ENCODE measurements at places on chromosomes 3 and 15.

GRCh38 chr15:70150405-70150747 is 52.7 kb upstream of the TLE3 start:
- no peak for DNase-seq

GRCh38 chr3:100295089-100295488 is 34.3 kb downstream of the TBC1D23 start:
- no peak for DNase-seq

DNA sequence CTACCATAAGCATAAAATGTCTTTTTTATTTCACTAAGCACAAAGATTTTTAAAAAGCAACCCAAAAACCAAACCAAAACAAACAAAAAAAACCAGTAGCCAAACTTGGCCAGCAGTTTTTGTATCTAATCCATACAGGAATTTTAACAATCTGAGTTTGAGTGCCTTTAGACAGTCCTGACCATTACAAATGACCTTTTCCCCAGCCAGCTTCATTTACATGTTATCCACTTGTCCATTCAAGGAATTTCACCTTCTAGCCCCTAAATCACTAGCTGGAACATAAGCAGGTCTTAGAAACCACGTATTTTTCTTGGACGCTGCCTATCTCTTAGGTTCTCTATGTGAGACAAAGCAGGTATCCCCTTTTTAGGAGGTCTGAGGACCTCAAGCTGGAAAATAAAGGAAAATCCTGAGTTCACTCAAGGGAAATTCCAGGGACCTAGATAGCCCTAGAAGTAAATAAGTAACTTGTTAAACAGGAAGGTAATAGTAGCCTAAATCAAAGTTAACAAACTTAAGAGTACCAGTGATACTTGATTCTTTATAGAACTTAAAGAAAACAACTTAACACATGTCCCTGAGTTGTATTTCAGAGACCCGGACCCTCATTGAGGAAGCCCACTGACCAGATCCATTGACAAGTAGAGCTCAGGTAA is 34.2 kb downstream of the CIP2A start:
- DNase-seq: no peak

DNA sequence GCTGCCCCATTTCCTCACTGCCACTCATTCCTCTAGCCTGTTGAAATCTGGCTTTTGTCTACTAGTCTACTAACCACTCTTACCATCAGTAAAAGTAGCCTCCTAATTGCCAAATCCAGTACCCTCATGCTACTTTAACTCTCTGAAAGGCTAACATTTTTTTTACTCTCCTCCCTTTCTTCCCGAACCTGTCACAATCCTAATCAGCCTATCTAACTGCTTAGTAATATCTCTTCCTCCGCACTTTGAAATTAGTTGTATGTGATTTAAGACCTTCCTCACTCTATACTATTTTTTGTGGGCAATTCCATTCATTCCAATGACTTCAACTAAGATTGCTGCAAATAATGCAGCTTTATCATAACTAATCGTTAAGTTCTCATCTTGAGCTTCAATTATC is 3.7 kb downstream of the SENP7 start:
- DNase-seq: no peak

GRCh38 chr15:96565266-96565665 is 234.8 kb downstream of the NR2F2 start:
- no peak for DNase-seq

DNA sequence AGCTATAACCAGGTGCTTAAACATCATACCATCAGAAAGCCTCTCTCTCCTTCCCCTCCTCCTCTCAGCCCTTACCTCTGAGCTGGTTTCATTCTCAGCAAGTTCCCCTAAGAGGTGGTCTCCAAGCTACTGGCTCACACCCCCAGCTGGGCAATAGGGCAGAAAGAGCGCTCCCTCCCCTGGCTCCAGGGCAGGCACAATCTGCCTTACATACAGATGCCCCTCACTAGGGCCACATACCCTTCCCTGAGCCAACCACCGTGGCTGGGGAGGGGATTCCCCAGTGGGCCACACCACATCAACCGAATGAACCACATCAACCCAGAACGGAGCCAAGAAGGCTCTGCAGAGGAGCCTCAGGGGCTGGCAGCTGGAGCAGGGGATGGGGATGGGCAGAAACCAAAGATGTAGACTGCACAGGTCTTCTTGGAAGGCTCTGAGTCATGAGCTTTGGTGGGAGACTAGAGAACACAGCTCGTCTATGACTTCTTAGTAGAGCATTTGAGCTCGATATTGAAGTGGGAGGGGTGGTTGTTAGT is 4.6 kb upstream of the FBLN2 start:
- DNase-seq: peak; percentile 44

DNA sequence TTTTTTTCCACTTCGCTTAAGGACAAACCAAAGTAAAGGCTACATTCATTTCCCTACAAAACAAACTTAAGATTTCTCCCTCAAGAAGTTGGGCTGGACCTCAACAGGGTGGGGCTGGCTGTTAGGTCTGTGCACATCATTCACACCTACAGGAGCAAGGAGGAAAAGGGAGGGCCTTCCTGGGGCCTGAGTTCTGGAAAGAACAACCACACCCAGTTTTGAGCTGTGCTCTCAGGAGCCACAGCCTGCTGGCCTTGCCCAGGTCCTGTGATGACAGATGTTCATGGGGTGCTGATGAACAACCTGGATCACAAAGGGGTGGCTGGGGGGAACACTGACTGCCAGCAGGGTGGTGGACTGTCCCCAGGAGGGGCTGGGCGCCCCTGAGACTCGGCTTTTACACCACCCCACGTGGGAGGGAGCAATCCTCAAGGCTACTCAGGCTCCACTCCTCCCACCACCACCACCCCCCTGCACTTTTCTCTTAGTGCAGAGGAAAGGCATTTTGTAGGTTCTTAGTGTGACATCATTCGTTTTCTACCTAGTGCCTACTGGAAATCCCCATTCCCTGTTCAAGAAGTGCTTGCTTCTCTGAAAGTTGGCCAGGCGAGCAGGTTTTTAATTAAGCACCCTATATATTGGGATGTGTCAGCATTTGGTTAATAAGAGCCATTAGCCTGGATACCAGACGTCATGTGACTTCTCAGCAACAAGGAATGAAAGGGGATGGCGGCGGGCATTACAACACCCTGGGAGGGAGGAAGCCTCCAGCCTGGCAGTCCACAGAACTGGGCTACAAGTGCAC is 35.7 kb downstream of the CCNB2 start:
- DNase-seq: no peak

- DNase-seq: no peak
These were observed 21.9 kb upstream of the ZBTB38 start for GRCh38 chr3:141346418-141346817.

DNA sequence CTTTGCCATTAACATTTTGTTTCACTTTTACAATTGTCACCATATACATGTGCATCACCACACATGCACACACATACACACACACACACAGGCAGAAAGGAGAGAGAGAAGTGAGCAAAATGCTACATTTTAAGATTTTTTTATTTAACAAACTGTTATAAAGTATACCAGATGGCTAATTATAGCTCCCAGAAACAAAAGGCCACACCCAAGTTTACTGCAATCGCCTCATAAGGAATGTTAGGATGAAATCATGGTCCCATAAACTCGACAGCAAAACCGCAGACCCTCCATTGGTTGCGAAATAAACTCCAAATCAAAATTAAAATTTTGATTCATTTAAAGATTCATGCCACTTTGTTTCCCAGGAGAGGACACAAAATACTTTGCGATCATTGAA is 16.1 kb upstream of the C15orf61 start:
- DNase-seq: no peak

DNA sequence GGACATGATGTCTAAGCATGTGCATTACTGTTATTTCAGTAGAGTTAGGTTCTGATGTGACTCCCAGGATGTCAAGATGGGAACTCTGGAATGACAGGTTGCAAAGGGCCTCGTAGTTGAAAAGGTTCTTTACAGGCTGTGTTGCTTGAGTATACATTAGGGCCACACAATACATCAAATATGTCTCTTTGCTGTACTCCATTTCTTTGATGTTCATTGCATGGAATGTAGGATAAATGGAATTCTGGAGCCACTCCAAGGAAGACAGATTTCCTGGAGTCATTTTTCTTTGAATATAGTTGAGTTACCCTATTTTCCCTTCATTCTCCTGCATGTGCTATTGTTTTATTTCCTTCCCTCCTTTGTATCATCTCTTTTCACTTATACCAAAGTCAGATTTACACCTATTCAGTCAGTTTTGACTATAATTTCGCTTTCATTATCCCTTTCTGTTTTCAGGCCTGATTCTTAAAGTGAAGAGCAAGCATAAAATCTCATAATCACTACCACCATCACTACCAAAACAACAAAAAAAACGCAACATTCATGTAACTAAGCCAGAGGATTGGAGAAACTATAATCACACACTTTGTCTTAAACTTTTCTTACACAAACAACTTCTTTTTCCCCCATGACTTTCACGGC is 61.2 kb upstream of the PTX3 start:
- DNase-seq: no peak

DNA sequence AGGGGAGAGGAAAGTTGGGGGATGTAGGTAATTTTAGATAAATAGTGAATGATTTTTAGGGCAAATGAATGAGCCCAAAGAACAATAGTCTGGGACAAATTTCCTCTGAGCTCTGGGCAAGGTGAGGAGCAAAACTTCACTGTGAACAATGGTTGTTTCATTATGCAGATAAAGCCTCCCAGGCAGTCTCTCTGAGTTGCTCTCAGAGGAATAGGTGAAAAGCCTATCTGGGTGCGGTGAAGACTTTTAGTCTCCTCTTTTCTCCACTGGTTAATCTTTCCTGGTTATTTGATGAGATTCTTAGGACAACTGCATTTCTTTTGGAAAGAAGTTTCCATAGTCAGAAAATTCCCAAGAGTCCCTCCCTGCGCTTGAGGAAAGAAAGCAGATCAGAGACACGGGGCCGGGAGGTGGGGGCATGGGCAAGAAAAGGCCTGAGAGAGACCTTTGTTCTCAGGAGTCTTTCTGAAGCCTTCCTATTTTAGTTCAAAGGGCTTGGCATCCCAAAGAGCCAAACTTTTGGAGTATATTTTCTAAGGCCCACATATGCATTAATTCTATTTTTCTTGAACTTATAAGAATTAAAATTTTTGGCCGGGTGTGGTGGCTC is 353.6 kb upstream of the SLCO3A1 start:
- DNase-seq: no peak

DNA sequence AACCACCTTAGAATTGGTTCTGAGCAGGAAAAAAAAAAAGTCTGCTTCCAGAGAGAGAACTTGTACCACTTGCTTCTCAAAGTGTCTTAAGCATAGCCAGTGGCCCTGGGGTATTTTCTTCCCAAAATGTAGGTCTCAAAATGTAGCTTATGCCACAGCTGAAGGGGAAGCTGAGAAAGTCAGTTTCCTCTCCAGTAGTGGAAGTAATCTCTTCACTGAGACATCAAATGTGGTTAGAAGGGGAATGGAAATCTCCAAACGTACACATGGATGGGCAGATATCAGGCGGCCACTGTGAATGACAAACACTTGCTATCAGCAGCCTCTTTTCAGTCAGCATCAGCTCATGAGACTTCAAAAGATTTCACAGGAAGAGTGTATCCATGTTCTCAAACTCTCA is 841.2 kb downstream of the TUSC7 start:
- no peak for DNase-seq

DNA sequence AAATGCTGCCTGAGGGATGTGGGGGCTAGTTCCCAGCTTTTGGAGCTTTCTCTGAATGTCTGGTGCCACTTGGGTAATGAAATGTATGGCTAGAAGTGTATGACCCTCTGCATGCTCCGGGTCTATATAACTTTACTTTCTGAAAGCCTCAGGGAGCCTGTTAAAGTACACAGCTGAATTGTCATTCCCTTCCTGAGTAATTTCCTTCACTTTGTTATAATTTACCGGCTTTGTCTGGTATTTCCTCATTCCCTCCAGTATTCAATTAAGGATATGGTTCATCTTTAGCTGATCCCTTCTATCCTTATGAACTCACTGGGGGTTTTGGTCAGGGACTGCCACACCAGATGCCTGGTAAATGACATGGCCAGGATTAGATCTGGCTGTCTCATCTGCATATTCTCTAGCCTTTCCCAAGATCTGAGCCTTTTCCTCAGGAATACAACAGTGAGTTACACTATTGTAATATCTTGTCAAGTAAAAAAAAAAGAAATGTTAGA is 620.3 kb downstream of the ZPLD1 start:
- no peak for DNase-seq

GRCh38 chr3:113151461-113152031 is 59.8 kb upstream of the BOC start:
- no peak for DNase-seq

GRCh38 chr3:17032407-17033034 is 147.8 kb downstream of the PLCL2 start:
- no peak for DNase-seq

- no peak for DNase-seq
These were observed 78.2 kb upstream of the GBE1 start for GRCh38 chr3:81839504-81840094.

DNA sequence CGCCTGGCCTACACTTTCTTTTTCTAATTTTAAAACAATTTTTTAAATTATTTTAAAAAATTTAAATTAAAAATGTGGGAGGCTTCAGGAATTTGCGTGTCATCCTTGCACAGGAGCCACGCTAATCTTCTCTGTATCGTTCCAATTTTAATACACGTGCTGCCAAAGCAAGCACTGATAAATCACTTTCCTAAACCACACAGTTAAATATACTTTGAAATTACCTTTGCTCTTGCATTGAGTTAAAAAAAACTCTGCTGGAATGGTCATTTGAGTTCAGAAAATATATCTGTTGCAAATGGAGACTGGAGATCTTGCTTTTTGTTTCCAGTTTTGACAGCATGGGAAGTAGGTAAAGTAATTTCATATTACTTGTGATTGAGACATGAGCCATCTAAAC is 23.6 kb downstream of the GATM start:
- DNase-seq: no peak

- DNase-seq: no peak
These were observed 265.4 kb upstream of the LYSMD4 start for GRCh38 chr15:99998661-99999101.

DNA sequence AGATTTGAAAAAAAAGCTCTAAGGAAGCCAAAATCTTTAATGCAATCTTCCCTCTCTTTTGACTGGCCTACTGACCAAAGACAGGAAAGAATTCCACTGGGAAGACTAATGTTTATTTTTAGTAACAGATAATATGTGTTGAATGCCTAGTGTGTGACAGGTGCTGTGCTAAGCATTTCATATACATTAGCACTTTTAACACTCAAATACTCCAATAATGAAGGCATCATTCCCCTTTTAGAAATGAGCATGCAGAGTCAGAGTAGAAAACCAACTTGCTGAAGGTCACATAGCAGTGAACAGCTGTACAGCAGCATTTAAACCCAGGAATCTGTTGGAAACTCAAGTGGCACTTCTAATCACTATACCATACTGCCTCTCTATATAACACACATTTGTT is 170.6 kb downstream of the MINAR1 start:
- DNase-seq: no peak

GRCh38 chr3:38454884-38455638 is 1.4 kb downstream of the ACVR2B start:
- peak; percentile 39 for DNase-seq

DNA sequence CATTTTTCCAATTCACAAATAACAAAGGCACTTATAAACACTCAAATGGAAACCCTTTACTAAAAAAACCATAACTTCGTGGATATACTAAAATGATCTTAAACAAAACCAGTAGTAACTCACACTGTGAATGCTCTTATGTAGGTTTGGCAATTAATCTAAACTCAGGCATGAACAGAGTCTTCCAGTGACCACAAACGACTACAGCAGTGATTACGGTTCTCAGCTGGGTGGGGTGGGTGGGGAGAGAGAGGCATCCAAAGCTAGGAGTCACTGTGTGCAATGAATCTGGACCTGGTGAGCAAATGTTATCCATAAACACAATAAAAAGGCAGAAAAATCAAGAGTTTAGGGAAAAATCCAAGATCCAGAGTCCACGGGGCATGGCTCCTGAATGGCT is 21.3 kb downstream of the SLC12A8 start:
- DNase-seq: no peak

- DNase-seq: no peak
These were observed 938.4 kb downstream of the MCTP2 start for GRCh38 chr15:95169541-95170459.

All from CD4-positive, alpha-beta T cell treated with Interleukin-21 for 1 hour (primary cell).